ENCODE measurements at places on chromosomes 7 and 10. TPM values are rescaled to one million over a fixed set of nuclear protein-coding genes. Genes with fewer than 3 reads are reported as not detected.

- DNase-seq, result no peak
These were observed 2.4 kb upstream of the POLM start for GRCh38 chr7:44084701-44085100.

GRCh38 chr10:1212571-1213141, 156.5 kb downstream of the WDR37 start:
- DNase-seq, result no peak

DNA sequence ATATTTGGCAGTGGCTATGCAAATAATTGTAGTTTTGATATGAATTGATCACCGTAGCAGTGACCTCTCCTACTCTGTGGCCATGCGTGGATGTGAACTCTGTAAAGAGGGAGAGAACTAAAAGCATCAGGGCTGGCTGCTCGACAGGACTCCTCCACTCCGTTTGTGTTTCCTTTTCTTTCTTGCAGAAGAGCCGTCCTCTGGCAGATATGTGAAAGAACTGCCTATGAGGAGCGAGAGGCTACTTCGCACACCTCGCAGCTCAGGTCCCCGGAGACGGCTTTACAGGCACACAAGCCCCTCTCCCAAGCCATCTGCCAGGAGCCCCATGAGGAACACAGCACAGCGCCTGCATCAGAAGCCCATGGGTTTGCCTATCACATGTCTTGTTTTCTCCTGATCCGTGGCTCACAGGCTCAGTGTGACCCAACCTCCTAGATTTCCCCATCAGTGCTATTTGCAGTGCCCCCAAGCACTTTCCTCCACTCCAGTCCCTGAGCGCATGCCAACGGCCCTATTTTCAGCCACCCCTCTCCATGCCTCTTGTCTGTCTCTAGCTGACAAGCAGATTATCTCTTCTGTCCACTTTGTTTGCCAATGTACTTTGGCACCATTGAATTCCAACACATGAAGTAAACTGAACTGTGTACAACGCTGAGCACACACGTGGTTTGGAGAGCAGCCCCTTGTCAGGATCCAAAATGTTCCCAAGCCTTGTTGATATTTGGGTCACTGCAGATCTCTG, 164.3 kb upstream of the AKR1E2 start:
- no peak for DNase-seq

DNA sequence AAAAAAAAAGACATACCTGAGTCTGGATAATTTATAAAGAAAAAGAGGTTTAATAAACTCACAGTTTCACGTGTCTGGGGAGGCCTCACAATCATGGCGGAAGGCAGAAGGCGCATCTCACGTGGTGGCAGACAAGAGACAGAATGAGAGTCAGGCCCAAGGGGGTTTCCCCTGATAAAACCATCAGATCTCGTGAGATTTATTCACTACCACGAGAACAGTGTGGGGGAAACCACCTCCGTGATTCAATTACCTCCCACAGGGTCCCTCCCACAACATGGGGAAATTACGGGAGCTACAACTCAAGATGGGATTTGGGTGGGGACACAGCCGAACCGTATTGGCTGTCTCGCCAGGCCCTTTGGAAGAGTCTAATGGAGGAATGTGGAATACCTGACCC, 9.0 kb upstream of the MAFK start:
- DNase-seq, result no peak

DNA sequence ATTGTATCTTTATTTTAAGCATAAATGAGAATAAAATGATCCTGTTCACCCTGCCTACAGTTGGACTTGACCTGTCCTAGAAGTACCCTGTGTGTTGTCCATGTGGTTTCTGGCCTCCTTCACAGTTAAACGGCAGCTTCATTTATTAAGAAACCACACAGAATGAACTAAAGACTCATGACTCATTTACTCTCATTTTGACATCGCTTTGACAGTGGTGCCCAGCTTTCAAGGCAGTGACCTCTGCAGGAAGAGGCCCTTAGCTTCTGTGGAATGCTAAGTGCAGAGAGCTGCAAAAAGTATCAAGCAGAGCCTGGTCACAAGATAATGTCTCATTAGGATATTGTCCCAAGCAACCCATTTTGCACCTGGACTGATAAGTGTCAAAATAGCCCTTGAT, 93.4 kb downstream of the AVL9 start:
- DNase-seq, result no peak

DNA sequence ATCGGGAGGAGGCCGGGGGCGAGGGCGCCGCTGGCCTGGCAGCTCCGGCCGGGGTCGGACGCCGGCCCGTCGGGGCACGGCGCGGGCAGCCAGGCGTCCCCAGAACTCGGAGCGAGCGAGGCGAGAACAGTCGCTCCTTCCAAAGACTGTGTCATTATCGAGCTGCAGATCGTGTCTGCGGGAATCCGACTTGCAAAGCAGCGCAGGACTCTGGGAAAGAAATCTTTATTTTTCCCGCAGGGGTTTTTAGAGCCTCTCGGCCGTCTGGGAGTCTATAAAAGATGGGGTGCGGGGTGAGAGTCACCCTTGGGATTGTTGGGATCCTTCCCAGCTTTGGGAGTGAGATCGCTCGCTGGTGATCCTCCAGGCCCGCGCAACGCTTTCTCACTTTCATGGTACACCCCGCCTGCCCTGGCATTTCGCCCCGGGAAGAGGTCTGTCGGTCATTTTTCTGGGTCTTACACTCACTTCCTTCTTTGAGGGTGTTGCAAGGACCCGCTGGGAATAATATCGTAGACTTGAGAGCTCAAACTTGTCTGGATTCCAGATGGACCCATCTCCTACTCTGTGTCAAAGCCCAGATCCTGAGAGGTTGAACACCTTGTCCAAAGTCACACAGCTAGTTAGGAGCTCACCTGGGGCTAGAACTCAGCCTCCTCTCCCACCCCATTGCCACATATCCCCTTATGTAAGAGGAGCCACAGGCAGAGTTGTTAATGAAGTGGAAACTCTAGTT, 1.0 kb downstream of the UBTD1 start:
- no peak for DNase-seq

- no peak for DNase-seq
These were observed 447 bp upstream of the GPAM start for GRCh38 chr10:112184052-112184371.

- no peak for DNase-seq
These were observed at the start of gene ABCC2 for GRCh38 chr10:99782447-99783286. Gene ABCC2, plus strand, starts transcription at chr10:99782640. Its CDS starts 205 bp downstream, at chr10:99782845.

AKR1C8 gene
- polyA plus RNA-seq, result 0.20 TPM

GRCh38 chr10:58741673-58742072, 229.0 kb downstream of the BICC1 start:
- DNase-seq, result no peak

DNA sequence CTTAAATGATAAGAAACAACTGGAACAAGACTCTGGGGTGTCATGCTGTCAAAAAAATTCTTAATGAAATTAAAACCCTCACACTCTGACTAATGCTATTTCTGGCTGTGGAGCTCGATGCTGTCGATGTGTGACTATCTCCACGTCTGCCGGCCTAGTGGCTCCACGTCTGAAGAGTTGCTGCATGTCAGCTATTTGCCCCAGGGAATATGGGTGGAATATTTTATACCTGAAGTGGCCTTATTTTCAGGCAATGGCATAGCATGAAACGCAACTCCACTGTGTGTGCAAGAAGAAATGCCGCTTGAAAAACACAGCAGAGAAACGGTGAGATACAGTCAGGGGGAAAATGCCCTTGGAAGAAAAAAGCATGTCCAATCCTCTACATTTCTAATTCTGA, 50.9 kb upstream of the MGMT start:
- DNase-seq, result no peak

Data from left kidney (tissue), 8 donors.